Activated CD4-positive, alpha-beta T cell treated with anti-CD3 and anti-CD28 coated beads, Interleukin-2, amount 50 U/mL, for 16 hours (primary cell): ENCODE measurements at places on chromosomes 3 and 15.

DNA sequence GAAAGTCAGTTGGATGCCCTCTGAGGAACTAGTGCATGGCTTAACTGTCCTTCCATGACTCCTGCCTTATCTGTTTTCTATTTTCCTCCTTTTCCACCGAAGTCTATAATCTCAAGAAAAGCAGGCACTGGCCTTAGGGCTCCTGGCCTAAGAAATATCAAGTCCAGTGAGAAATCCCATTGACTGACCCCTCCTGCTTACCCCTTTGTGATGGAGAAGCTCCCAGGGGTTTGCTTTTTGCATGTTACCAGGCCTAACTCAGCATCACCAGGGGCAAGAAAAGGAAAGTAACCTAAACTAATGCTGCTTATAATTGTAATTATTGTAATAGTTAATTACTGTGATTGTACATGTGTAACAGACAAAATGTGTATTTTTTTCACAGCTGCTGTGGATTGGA lies 21.7 kb downstream of the CCR3 start:
- DNase-seq, result no peak

- peak; percentile 78 for DNase-seq
Measured at GRCh38 chr15:65862682-65863081, 6.6 kb upstream of the RAB11A start.

GRCh38 chr3:88000853-88001252 lies 58.0 kb downstream of the CGGBP1 start:
- DNase-seq, result peak; percentile 13

GRCh38 chr15:99137111-99137546 lies 32.2 kb downstream of the SYNM start:
- no peak for DNase-seq

GRCh38 chr15:70217226-70218160 lies 119.8 kb upstream of the TLE3 start:
- no peak for DNase-seq

DNA sequence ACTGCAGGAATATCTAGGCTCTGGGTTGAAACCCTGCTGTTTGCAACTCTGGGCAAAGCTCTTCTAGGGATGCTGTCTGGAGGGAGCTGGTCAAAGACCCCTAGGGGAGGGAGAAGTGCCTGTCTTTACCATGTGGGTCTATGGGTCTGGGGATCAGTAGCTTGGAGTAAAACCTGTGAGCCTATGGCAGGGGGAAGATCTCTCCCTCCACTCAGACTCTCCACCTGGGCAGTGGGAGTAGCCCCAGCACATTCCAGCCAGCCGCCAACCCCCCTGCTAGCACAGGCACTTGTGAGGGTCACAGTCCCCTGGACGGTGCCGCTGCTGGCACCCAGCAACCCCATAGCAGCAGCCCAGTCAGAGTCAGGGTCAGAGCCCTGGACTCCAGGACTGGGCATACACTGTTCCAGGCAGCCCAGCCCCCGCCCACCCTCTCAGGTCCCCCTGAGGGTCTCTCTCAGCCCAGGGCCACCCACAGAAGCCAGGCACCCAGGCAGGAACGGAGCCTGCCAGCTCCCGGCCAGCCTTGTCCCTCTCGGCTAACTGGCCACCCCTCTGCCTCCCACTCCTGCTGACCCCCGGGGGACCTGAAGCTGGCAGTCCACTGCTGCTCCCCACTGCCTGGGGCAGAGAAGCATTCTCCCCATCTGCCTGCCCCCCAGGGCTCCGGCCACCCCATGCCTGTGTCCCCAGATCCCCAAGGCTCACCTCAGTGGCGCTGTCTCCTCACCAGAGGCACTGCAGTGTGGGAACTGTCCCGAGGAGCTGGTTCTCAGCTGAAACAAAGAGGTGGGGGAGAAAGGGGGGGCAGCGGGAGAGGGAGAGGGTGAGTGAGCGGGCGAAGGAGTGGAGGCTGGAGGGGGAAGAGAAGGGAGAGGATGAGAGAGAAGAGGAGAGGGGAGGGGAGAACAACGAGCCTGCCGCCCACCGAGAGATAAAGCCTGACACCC lies 10.8 kb downstream of the GLYCTK start:
- no peak for DNase-seq

DNA sequence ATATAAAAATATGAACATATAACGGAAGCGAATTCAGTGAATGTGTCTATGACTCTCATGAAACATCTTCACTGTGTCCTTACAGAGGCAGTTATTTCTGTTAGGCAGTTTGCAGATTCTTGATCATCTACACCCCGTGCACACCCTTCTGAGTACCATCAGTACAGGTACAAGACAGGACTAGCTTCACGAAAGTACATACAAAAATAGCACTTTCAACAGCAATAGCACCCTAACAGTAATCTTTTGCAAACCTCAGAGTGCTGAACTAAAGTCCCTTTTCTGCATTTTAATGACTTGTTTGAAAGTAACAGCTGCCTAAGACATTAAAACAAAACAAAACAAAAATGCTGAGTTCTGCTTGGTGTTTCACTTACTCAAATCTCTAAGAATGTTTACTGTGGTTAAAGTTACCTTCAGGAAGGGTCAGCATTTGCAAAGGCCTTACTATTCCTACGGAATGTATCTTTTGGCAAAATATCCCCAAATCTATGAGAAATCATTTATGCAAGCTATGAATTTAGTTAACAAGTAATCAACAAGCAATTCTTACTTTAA lies 104.1 kb downstream of the CNTN3 start:
- no peak for DNase-seq

GRCh38 chr15:57611938-57612337 lies 20.2 kb downstream of the MYZAP start:
- DNase-seq, result no peak

GRCh38 chr15:98455904-98456303 lies 192.4 kb upstream of the IGF1R start:
- no peak for DNase-seq

GRCh38 chr3:149296972-149297371 lies 36.5 kb downstream of the TM4SF18 start:
- no peak for DNase-seq

DNA sequence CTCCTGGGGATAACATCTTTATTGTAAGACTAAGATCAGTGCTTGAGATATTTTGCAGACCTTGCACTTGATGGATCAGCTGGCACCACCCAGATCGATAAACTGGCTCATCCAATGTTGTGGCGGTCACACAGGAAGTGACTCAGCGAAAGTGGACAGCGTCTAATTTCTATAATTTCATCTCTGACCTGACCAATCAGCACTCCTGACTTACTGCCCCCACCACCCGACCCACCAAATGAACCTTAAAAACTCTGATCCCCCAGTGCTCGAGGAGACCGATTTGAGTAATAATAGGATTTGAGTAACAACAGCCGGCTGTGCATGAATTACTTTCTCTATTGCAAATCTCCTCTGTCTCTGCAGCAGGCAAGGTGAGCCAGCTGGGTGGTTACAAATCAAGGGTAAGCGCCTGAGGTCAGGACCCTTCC lies 62.7 kb upstream of the RNU6-1 start:
- DNase-seq, result no peak

- no peak for DNase-seq
Measured at GRCh38 chr15:80912673-80913072, 76.9 kb downstream of the MESD start.

DNA sequence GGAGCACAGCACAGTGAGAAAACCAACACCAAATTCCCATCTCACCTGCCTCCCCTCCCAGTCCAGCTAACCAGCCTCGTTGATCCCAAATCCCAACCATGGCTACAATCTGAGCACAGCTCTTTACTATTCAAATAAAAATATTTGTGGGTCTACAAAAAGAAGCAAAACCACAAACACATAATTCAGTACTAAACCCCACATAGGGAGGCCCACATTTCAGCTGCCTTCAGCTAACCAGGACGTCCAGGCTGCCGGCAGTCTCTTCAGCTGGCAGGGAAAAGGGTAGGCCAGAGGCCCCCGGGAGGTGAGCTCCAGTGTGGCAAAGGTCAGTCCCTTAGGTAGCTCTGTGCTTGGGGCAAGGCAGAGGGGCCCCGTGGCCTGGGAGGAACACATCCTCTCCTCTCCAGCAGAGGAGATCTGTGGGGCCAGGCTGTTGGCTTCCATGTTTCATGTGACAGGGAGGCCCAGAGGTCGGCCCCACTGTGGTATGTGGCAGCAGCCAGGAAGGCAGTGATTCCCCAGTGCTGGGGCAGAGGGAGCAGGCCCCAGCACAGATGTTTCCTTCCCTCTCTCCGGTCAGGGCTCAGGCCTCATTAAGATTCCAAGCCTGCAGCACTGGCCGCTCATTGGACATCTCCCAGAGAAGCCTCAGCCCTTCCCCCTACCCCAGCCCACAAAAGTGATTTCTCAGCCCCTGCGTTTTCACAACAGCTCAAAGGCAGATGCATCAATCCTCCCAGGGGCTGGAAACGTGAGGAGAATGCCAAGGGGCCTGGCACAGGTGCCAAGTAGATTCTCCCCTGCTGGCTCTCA lies 381.4 kb downstream of the NTRK3 start:
- no peak for DNase-seq

- DNase-seq, result no peak
Measured at GRCh38 chr3:119356646-119357045, 62.5 kb downstream of the ARHGAP31 start.

DNA sequence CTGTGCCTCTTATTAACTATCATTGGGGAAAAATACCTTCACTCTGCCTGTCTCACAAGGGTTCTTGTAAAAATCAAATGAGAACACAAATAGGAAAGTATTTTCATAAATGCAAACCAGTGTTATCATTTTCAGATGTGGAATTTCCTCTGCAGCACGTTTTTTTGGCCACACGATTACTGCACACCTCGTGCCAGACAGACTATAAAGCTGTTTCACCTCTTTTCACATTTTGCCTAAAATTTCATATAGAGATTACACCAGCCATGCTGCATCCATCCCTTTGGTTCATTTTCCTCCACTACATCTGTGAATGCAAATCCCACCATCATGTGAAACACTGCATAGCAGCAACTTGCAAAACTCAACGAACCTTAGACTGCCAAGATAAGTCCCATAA lies 1.2 kb upstream of the TMOD2 start:
- no peak for DNase-seq

- DNase-seq, result no peak
Measured at GRCh38 chr3:158540066-158540465, 30.9 kb upstream of the MLF1 start.

- DNase-seq, result no peak
Measured at GRCh38 chr15:52557274-52557641, 11.6 kb downstream of the ARPP19 start.

- no peak for DNase-seq
Measured at GRCh38 chr3:59998058-59998457, 948.2 kb upstream of the CFAP20DC start.

GRCh38 chr15:59953392-59953883 lies 50.7 kb upstream of the FOXB1 start:
- DNase-seq, result no peak

DNA sequence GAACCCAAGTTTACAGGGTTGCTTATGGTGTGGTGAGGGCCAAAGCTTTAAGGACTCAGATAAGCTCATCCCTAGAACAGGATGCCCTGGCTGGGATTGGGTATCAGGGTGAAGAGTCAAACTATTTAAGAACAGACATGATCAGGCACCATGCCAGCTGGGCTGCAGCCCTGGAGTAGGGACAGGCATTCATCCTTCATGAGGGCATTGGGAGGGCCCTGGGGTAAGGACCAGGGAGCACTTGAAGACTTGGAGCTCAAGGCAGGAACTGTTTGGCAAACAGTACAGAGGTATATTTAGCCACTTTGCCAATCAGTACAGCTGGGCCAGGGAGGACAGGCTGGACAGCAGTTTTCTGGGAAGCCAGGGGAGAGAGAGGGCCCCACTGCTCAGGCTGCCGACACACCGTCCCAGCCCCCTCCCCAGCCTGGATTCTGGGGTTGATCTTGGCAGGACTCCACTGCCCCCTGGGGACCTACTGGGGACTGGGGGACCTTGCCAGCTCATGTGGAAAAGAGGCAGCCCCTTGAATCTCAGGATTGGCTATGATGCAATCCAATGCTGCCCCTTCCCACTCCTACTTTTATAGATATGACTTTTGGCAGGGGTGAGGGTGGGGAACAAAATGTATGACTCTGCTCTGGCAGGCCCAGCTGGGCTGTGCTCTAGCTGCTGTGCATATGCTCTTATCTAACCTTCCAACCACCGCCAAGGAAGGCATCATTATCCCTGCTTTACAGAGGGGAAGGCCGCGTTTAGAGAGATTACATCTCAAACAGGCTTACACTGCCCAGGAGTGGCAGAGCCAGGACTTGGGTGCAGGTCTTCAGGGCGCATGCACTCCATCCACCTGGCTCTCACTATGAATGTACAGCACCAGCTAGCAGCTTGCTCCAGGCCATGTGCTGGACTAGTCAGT lies 2.3 kb downstream of the PLA2G4E start:
- no peak for DNase-seq

DNA sequence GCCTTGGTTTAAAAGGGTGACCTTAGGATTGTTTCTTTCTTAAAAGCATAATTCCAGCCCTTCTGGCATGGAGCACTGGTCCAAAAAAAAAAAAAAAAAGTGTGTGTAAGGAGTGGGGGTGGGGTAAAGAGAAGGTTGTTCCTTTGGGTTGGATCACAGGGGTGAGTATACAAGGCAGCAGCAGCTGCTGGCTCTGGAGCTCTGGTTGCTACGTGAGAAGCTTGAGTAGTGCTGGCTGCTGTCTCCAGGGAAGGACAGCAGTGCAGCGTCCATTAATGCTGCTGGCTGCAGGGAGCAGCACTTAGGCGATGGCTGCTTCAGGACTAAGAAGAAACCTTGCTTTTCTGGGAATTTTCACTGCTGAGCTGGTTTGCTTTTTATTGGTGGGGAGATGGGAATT lies 2.3 kb downstream of the SETD5 start:
- DNase-seq, result peak; percentile 27

DNA sequence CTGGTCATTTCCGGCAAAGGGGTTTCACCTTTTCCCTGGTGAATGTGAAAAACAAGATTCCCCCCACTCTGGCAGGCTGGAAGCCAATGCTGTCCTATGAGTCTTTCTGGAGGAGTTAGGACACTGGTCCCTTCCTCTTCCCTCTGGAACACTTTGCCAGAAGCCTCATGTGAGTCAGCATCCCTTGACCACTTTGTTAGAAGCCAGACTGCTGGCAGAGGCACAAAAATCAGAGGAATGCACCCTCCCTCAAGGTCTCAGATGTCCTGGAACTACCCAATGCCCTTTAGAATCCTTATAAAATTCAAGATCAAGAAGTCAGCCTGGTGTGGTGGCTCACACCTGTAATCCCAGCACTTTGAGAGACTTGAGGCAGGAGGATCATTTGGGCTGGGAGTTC lies 26.6 kb downstream of the ITGB5 start:
- no peak for DNase-seq

DNA sequence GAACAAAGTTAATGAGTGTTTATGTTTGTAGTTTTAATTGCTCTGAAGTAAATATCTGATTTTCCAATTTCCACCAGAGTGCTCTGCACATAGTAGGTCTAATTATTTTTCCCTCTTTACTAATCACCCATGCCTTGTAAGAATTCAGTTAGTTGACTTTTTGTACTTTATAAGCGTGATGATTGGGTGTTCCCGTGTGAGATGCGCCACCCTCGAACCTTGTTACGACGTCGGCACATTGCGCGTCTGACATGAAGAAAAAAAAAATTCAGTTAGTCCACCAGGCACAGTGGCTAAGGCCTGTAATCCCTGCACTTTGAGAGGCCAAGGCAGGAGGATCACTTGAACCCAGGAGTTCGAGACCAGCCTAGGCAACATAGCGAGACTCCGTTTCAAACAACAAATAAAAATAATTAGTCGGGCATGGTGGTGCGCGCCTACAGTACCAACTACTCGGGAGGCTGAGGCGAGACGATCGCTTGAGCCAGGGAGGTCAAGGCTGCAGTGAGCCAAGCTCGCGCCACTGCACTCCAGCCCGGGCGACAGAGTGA lies 507 bp upstream of the VHL start:
- no peak for DNase-seq

GRCh38 chr3:161310649-161311423 lies 60.5 kb downstream of the SPTSSB start:
- peak; percentile 77 for DNase-seq
